ENCODE measurements at places on chromosomes 2 and 18.

DNA sequence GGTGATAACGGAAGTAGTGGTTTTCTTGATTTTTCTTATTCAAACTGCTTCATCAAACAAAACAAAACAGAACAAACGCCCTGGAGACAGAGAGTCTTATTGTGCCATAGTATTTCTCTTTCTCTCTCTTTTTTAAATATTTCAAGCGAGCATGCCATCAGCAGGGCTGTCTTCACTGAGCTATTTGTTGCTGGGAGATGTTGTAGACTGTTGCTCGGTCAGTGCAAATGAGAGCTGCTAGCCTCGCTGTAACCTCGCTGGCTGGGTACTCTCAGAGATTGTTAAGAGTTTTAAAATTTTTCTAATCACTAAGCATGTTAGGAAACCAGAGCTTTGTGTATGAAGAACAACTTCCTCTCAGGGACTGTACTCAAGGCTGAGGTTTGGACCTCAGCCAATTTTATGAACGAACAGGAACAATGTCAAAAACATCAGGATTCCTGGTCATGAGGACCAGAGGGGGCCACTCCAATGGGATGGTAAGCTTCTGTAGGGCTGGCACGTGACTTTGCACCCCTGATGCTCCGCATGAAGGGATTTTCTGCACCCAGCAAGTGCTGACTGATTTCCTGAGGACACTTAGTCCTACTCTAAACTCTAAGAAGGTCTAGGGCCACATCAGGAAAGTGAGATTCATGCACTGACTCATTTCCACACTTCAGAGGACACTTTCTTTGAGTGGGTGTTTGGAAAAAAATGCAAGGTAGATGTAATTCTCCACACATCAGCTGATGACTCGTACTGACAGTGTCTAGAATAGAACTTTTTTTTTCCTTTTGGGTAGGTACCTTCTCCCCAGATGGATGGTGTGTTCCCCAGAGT lies 59.8 kb upstream of the IL1R1 start:
- DNase-seq: peak; percentile 69

GRCh38 chr2:140454717-140455116 lies 1674.5 kb upstream of the NXPH2 start:
- DNase-seq: peak; percentile 43

GRCh38 chr18:73924836-73925235 lies 222.8 kb downstream of the FBXO15 start:
- DNase-seq: no peak

DNA sequence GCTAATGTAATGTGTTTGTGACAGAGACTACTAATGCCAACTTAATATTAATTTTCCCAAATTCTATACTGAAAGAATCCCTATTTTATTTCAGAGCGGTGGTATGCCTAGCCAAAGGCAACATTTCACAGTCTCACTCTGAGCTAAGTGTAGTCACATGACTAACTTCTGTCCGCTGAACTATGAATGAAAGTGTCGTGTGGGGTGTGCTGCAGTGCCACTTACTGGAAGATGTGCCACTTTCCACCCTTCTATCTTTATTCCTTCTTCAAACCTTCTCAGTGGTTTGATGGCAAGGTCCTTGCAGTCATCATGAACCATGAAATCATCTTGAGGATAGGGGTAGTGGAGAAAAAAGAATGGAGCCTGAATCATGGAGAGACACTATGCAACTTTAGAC lies 47.3 kb upstream of the C1D start:
- no peak for DNase-seq

DNA sequence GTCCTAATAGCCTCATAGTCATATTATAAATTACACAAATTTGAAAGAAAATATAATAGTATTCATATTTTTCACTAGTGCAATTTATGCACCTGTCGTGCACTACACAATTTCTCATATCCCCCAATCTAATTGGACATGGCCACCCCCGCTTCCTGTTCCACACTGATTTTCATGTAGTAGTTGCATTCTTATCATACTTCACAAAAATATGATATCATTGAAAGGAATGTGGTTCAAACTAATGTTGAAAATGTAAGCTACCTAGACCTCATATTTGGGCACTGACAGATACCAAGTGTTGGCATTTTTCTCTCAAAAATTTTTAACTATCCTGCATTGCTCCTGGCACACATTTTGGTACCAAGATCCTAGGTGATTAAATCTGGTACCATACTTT lies 985.5 kb upstream of the POU3F3 start:
- DNase-seq: no peak

GRCh38 chr2:9347411-9347881 lies 75.9 kb downstream of the ITGB1BP1 start:
- no peak for DNase-seq

Measured in muscle of back (tissue), 13 donors.